ENCODE measurements at places on chromosomes 6 and 20. TPM values are rescaled to one million over a fixed set of nuclear protein-coding genes. Genes with fewer than 3 reads are reported as not detected.
A peak's percentile ranks its signal among the peaks of the same experiment; 100 is the strongest.

- no peak for DNase-seq
These were observed 26.5 kb upstream of the GFOD1 start for GRCh38 chr6:13513626-13514502.

DNA sequence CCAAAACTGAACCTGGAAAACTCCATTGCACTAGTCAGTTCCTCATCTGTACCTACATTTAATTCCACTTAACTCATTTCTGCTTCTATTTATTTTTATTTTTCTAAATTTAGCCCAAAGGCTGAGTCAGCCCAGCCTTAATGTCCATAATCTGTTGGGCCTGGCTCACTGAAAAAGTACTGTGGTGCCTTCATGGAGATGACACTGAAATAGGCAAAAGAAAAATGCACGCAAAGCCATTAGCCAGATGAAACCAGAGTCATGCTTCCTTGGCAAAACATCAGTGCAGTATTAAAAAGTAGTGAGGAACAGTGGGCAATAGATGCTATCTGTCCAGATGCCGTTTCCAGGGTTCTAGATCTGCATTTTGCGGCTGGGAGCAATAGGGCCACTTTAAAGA, 14.7 kb upstream of the PLCB4 start:
- DNase-seq = peak; percentile 86

- no peak for DNase-seq
These were observed 73.9 kb upstream of the MLIP start for GRCh38 chr6:54037277-54037779.

GRCh38 chr6:39791311-39791710, 865 bp upstream of the DAAM2 start:
- DNase-seq = peak; percentile 56

GRCh38 chr20:18019068-18019467, 38.6 kb downstream of the OVOL2 start:
- peak; percentile 27 for DNase-seq

DNA sequence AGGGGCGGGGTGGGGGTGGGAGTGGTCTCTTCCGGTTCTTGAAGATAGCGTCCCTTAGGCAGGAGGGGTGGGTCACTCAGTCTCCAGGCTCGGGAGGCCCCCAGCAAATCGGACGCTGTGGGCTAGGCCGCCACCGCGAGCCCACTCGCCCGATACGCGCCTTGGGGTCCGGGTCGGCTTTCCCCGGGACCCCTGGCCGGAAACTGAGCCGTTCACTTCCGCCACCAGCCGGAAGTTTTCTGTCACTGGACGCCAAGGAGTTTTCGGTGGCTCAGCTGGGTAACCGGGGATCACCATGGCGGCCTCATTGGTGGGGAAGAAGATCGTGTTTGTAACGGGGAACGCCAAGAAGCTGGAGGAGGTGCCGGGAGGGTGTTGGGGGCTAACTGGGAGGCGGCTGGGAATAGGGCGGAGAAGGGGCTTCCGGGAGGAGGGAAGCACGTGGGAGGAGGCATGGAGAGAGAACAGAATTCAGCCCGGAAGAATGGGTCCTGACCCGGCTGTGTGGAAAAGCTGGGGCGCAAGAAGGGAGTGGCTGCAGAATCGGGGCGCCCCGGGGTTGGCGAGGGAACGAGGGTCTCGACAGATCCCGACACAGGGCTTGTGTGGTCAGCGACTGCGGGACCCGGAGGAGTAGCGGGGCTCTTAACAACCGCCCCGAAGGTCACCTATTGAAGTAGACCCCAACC, at the start of gene ITPA:
TSS of gene ITPA (plus strand) at position 242 of the 689 bp plus-strand sequence. CDS start at position 296, 54 bp downstream.
- peak; percentile 61 for DNase-seq

- no peak for DNase-seq
These were observed 23.2 kb upstream of the RNF146 start for GRCh38 chr6:127243501-127243900.

GRCh38 chr6:43943781-43944250, 173.8 kb downstream of the VEGFA start:
- peak; percentile 76 for DNase-seq

- DNase-seq = no peak
These were observed 277.2 kb downstream of the PRKN start for GRCh38 chr6:162450358-162450757.

DNA sequence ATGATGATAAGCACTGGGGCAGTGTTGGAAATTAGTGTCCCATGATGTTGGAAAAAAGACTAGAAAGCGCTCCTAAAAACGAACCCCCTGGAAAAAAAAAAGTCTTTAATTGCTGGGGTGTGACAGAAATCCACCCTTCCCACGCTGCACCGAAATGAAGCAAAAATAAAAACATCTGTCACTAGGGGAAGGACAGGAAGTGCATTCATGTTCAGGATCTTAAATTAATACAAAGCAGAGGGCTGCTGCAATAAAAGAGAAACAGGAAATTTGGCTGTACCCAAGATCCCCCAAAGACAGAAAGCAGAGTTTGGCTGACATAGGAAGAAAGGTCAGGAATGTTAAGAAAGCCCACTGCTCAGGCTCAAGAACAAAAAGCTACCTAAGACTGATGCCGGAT, 333.9 kb downstream of the TBC1D32 start:
- no peak for DNase-seq

- no peak for DNase-seq
These were observed 48.8 kb downstream of the SRC start for GRCh38 chr20:37394543-37395409.

DNA sequence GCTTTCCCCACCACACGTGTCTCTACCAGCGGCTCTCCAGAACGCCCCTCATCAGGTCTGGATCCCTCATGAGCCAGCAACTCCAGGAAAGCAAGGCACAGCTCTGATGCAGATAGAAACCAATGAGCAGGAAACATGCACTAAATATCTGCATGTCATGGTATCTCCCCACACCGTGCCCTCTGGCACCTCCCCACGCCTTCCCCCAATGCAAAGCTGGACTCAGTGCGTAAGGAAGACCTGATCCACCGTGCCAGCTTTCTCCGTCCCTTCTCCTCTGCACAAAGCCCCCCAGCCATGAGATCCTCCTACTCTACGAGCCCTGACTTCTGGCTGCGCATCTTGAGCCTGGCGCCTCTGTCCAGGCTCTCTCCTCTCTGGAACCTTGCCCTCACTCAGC, 9.4 kb downstream of the PDE10A start:
- DNase-seq = no peak

DNA sequence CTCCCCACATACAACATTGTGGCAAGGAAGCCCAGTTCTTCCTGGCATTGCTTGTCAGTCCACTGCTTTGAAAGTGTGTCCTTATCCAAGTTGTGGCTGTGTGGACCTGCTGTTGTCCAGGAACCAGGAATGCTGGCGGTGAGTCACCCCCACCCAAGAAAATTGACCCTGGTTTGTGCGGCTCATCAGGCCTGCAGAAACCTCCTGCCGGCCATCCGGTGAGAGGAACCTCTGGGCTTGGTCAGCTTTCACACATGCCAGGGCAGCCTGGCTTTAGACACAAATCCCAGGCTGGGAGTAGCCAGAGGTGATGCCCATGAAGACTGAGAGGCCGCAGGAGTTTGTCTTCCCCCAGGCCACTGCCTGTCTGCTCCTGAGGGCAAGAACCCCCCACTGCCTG, 223.6 kb downstream of the TTLL2 start:
- DNase-seq = peak; percentile 9

Gene C6orf141
- 0.60 TPM for total RNA-seq

Gene CRYBG1
- 74.4 TPM for total RNA-seq

Gene RRBP1
- total RNA-seq = 116 TPM

Gene C6orf15
- not detected for total RNA-seq

Gene MTFR2
- total RNA-seq = 17.1 TPM

Gene CLPSL1
- not detected for total RNA-seq

Gene KIF25
- 0.39 TPM for total RNA-seq

Gene OR11A1
- total RNA-seq = not detected

Gene UST
- 5.7 TPM for total RNA-seq

Gene MUC22
- total RNA-seq = not detected

Gene OTOR
- not detected for total RNA-seq

Gene TLDC2
- not detected for total RNA-seq

Gene KIAA1755
- 1.1 TPM for total RNA-seq

Gene BANF2
- not detected for total RNA-seq

All from RPMI7951 (cell line).